ENCODE measurements at places on chromosomes 5 and 9. TPM values are rescaled to one million over a fixed set of nuclear protein-coding genes. Genes with fewer than 3 reads are reported as not detected.

N4BP3 gene
- total RNA-seq: 0.67 TPM

TAF11L5 gene
- total RNA-seq: not detected

ANKRD34B gene
- not detected for total RNA-seq

DAB2 gene
- total RNA-seq: 67.7 TPM

SPINK4 gene
- not detected for total RNA-seq

BNIP1 gene
- total RNA-seq: 10.8 TPM

CD274 gene
- total RNA-seq: 19.5 TPM

ABO gene
- not detected for total RNA-seq
